ENCODE measurements at places on chromosomes 2 and 18. TPM values are rescaled to one million over a fixed set of nuclear protein-coding genes. Genes with fewer than 3 reads are reported as not detected.

CENPO gene
- 46.9 TPM for total RNA-seq

FAM228A gene
- total RNA-seq: not detected

OR6B2 gene
- not detected for total RNA-seq

CCL20 gene
- 4.2 TPM for total RNA-seq

GRB14 gene
- 4.5 TPM for total RNA-seq

MRPL33 gene
- 349 TPM for total RNA-seq

CNTNAP5 gene
- not detected for total RNA-seq

PLGLB2 gene
- 0.23 TPM for total RNA-seq

TXNDC2 gene
- total RNA-seq: 0.45 TPM

IL1RL2 gene
- total RNA-seq: 0.07 TPM

SERPINB10 gene
- not detected for total RNA-seq

SCN9A gene
- total RNA-seq: 4.4 TPM

SLC40A1 gene
- 1.8 TPM for total RNA-seq

FSIP2 gene
- total RNA-seq: not detected

LYG2 gene
- total RNA-seq: not detected

ADNP2 gene
- total RNA-seq: 10.9 TPM

AKAIN1 gene
- total RNA-seq: not detected

LCLAT1 gene
- total RNA-seq: 14.6 TPM

SH3BP4 gene
- total RNA-seq: 43.6 TPM

PTPRM gene
- total RNA-seq: 29.2 TPM

ALS2 gene
- 9.9 TPM for total RNA-seq

NT5DC4 gene
- total RNA-seq: not detected

WNT6 gene
- total RNA-seq: 0.16 TPM

SPATA3 gene
- total RNA-seq: not detected

PIK3C3 gene
- total RNA-seq: 19.6 TPM

ELOA2 gene
- total RNA-seq: not detected

EPAS1 gene
- 99.8 TPM for total RNA-seq

RASGRP3 gene
- total RNA-seq: 1.1 TPM

CAPN13 gene
- total RNA-seq: 0.07 TPM

DAPL1 gene
- not detected for total RNA-seq

LHCGR gene
- not detected for total RNA-seq

GEN1 gene
- total RNA-seq: 13.0 TPM

RAPGEF4 gene
- 0.29 TPM for total RNA-seq

MPPE1 gene
- 22.7 TPM for total RNA-seq

CREG2 gene
- 9.8 TPM for total RNA-seq

RGPD3 gene
- total RNA-seq: 0.18 TPM

ARHGAP25 gene
- 0.34 TPM for total RNA-seq

SP140 gene
- total RNA-seq: 0.27 TPM

MOCOS gene
- total RNA-seq: 2.7 TPM

ALK gene
- not detected for total RNA-seq

KCNG2 gene
- not detected for total RNA-seq

TRAK2 gene
- total RNA-seq: 15.3 TPM

DNAJC27 gene
- 1.9 TPM for total RNA-seq

MEP1B gene
- total RNA-seq: not detected

ADGRF3 gene
- 0.06 TPM for total RNA-seq

SRBD1 gene
- total RNA-seq: 7.3 TPM

M1AP gene
- total RNA-seq: not detected

TDRD15 gene
- not detected for total RNA-seq

DYNAP gene
- not detected for total RNA-seq

C1QL2 gene
- 0.53 TPM for total RNA-seq

TUBA3E gene
- 3.6 TPM for total RNA-seq

PHLPP1 gene
- total RNA-seq: 8.9 TPM
